Cardiac fibroblast (primary cell): ENCODE measurements at places on chromosomes 6 and 20.

DNA sequence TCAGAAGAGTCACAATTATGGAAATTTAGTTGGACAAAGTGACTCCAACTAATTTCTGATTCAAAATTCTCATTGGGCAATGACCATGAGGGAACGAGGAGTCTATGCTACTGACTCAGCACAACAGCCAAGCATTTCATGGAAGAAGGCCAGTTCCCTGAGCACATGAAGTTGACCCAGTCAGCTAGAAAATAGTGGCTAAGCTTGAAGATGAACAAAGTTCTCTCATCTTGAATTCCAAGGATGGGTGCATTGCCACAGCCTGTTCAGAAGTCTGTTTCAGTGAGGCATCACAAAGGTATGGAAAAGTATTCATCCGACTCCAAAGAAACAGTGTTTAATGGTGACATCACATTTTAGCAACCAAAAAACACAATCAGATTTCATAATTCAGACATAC is 676.9 kb downstream of the HACE1 start:
- DNase-seq: peak; percentile 96

DNA sequence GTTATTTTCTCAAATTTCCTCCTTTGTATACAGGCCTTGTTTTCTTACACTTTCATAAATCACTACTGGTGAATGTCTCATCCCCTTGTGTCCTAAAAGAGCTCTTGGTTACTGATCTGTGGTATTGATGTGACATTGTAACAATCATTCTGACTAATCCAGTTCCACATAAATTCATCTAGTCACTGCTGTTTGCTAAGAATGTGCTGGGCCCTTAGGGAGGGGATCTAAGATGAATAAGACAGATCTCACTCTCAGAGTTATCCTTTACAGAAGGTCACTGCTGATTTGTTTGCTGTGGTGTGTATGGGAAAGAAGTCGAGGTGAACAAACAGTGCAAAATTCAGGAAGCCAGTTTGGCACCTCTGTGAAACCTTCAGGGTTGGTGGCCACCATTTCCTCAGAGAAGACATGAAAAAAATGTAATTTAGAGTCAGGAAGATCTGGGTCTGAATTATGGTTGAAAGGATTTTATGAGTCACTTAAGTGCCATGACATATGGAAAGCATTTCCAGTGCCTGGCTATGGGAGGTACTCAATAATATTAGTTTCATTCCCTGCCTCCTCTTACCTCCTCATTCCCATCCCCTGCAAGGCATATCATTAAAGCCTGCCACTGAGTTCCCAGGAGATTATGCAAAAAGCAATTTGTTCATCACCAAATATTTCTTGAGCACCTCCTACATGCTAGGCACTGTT is 121.8 kb downstream of the COL9A1 start:
- DNase-seq: no peak

DNA sequence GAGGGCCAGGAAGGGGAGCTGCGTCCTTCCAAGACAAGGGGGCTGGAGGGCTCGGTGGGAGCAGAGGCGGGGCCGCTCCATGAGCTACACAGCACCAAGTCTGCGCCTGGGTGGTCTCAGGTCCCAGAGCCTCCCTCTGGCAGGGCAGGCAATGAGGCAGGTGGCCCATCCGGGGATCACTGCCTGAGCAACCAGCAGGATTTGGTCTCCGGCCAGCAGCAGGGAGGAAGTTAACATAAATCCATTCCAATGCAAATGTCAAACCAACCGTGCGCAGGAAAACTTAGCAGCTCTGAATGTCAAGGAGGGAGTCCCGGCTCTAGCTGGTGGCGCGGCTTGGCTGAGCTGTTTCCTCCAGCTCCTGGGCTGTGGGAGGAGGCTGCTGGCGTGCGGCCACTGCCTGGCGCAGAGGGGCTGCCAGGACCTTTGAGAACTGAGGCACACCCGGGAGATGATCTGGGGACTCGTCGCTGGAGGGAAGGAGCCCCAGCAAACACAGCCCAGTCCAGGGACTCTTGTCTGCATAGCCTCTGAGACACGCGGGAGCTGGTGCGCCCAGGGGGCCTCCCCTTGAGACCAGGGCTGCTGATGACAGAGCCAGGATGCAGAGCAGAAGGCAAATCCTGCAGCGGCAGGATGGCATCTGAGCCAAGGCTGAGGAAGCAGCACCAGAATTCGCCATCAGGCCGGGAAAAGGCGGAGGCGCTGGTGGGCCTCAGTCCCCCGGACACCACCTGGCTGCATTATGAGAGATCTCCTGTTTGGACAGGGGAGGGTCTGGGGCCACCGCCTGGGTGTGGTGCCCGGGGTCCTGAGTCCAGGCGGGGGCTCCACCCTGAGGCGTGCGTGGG is 33.1 kb upstream of the CHRNA4 start:
- DNase-seq: peak; percentile 12

DNA sequence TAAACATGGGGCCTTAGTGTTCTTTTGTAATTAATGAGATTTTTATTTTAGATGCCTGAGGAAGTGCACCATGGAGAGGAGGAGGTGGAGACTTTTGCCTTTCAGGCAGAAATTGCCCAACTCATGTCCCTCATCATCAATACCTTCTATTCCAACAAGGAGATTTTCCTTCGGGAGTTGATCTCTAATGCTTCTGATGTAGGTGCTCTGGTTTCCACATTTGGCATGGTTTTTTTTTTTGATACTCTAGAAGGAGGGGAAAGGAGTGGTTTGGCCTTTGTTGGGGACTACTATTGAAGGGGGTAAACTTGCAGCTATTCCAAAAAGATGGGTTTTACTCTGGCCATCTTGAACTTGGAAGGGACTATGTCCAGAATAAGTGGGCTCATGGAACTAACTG is 1.7 kb downstream of the HSP90AB1 start:
- no peak for DNase-seq

DNA sequence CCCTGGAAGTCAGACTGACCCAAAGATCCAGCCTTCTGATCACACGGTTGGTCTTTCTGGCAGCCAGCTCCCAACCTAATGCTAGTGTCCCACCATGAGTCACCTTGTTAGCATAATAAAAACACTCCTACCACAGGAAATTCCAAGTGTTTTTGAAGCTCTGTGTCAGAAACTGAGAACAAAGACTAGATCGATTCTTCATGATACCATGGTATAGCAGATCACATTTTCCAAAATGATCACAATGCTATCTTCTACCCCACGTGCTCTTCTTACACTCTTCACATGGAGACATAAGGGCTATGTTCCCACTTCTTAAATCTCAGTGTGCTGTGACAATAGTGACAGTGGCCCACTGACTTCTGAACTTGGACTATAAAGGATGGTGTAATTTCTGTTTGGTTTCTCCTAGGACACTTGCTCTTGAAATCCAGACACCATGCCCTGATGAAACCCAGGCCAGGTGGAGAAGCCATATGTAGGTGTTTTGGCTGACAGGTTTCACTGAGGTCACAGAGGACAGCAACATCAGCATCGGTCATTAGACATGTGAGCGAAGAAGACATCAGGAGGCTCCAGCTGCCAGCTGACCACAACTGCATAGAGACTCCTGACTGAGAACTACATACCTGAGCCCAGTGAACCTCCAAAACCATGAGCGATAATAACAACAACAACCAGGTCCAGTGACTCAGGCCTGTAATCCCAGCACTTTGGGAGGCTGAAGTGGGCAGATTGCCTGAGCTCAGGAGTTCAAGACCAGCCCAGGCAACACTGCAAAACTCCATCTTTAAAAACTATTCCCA is 57.5 kb downstream of the MKKS start:
- DNase-seq: peak; percentile 81
